Retinal pigment epithelial cell (primary cell): ENCODE measurements at places on chromosomes 11 and 22.

DNA sequence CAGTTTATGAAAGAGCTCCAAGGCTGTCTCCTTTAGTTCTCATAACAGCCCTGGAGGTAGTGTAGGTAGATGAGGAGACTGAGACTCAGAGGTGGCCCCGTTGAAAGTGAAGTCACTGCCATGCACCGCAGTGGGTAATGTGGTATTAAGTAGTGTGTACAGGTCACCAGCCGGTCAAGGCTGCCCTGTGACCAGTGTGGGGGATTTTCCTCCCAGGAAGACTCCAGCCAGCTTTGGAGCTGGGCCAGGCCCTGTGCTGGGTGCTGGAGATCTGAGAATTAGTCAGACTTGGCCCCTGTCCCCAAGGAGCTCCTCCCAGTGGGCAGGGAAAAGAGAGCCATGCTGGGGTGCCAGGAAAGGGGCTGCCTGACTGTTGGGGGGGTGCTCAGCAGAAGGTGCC lies 5.3 kb downstream of the OMP start:
- DNase-seq, result peak; percentile 99

DNA sequence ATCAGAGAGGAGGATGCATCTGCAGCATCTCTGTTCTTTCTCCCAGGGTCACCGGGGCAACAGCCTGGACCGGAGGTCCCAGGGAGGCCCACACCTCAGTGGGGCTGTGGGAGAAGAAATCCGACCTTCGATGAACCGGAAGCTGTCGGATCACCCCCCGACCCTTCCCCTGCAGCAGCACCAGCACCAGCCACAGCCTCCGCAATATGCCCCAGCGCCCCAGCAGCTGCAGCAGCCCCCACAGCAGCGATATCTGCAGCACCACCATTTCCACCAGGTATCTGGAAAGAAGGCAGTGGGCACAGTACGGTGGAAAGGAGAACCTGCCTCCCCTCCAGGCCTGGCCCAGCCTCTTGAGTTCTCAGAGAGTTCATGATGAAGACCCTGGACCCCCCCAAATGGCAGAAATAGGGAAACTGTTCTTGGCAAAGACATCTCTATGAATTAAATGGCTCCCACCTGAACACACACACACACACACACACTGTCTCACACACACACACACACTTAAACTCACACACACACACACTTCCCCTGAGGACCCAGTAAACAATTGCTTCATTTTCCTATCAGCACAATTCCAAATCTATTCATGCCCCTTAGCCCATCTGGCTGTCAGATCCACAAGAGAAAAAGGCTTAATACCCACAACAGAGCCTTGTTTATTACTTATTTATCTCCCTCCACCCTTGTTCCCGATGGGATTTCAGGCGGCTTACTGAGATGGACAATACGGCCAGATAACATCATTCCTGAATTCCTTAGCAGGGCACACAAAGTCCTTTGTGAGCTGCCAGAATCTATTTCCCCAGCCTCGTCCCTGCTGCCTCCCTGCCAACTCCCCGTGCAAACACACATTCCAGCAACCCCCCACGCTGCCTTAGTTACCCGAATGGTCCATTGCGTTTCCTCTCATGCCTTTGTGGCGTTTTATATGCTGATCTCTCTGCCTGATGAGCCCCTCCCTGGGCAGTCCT lies 8.1 kb downstream of the TMA7B start:
- no peak for DNase-seq

DNA sequence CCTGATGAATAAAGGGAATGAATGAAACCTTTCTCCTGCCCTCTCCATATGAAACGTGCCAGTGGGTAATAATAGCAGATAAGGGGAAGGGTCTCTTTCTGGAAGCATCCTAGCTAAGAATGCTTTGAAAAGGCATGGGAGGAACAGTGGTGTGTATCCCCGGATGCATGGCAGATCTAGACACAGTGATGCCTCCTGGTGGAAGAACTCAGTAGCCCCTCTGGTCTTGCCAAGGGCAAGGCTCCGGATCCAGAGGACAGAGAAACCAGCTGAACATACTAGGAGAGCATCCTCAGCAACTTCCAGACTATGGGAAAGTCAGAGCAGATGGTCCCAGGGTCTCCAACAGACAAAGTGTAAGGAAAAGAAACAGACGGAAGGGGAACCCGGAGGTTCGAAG lies 6.4 kb downstream of the BAIAP2L2 start:
- DNase-seq, result no peak

GRCh38 chr22:11613898-11614755 lies 3913.9 kb upstream of the OR11H1 start:
- no peak for DNase-seq

DNA sequence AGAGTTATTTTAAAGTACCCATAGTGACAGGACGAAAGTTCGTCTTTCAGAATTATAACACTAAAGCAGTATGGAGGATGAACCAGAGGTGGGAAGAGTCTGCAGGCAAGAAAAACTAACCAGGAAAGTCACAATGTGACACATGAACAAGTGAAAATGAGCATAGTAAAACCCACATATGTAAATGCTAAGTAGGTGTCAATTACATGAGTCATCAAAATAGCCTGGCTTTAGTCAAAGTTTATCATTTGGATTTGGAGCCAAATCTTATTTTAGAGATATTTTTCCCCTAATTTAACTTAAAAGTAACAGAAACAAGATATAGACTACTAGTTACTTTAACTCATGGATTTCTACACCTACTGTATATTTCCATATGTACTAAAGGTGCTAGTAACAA lies 159.8 kb downstream of the GRIA4 start:
- no peak for DNase-seq

DNA sequence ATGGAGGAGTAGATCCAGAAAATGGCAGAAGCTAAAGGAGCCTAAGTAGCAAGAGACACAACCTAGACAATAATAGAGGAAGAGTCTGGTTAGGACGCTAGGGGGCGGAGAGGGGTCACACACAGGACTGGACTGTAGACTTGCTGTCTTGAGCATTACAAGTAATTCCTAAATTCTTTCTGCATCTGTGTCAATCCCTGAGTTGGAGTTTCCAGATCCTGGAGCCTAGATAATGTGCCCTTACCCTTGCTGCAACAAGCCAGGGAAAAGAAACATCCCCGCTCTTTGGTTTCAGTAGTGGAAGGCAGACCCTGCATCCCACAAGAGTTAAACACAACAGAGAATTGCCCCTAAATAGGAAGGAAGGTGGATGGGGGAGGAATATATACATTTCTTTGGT lies 14.9 kb upstream of the CCDC73 start:
- no peak for DNase-seq

- no peak for DNase-seq
These were observed 5.0 kb downstream of the CCDC188 start for GRCh38 chr22:20145832-20146223.

DNA sequence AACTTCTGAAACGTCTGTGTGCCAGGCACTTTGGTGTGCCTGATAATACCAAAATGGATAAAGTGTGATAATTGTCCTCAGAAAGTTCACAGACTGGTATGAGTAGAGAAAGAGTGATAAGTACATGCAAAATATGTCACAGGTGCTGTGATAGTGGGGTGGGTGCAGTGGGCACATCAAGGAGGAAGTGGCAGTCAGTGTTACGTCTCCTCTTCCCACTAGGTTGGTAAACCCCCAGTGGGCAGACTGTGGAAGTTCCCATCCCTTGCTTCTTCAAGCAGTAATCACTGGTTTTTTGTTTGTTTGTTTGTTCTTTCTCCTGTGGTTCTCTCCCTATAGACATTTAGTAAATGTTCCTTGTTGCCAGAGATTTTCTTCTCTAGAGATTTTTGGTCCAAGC lies 5.4 kb downstream of the RNF121 start:
- no peak for DNase-seq

DNA sequence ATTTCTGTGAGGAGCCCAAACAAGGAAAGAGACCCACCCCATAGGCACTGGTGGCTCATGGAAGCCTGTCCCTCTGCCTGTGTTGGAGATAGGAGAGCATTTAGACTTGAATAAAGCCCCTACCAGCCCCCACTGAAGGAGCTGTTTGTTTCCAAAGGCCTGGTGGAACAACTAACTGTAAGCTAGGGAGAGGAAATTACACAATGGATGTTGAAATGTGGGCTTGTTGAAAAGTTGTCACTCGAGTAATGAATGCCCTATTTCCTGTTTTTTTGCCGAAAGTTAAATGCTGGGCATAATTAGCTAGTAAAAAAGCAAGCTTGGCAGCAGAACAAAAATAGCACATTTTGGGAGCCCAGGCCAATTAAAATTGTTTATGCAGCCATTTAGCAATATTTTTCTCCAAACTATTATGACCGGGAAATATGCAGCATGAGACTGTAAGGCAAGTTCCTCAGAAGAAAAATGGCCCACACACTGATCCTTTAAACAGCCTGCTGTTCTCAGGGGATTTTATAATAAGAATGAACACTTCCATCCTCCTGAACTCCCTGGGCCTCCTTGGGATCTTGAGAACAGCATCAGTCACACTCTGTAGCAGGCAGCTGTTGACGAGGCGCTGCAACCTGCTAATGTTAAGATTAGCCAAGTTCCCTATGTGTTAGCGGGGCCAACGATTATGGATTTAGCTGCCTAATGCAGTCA lies 38.6 kb upstream of the LMO2 start:
- DNase-seq, result no peak
